ENCODE measurements at places on chromosomes 4 and X. TPM values are rescaled to one million over a fixed set of nuclear protein-coding genes. Genes with fewer than 3 reads are reported as not detected.

Gene ASMT
- total RNA-seq: not detected

Gene MAGEB1
- not detected for total RNA-seq

Gene MAMLD1
- 0.40 TPM for total RNA-seq

Gene NAA10
- total RNA-seq: 164 TPM

Gene HSD17B13
- total RNA-seq: 0.72 TPM

Gene TRIM2
- 60.8 TPM for total RNA-seq

Gene CYSLTR1
- not detected for total RNA-seq

Gene MYOZ2
- total RNA-seq: not detected

Gene GNRHR
- total RNA-seq: not detected

Gene AREG
- 17.4 TPM for total RNA-seq

Gene PRDX4
- total RNA-seq: 141 TPM

Gene PABPC1L2A
- total RNA-seq: not detected

Gene IL2
- total RNA-seq: not detected

Gene ADRA2C
- total RNA-seq: 0.16 TPM

Gene C1GALT1C1
- 24.3 TPM for total RNA-seq

Gene LEF1
- 33.9 TPM for total RNA-seq

Gene EMCN
- total RNA-seq: 0.08 TPM

Gene KIT
- total RNA-seq: not detected

Gene LCORL
- 9.1 TPM for total RNA-seq

Gene NMU
- 8.4 TPM for total RNA-seq

Gene ATOH1
- not detected for total RNA-seq

Gene EVC2
- total RNA-seq: not detected

Measured in A375 (cell line).